Endothelial cell (in vitro differentiated cells): ENCODE measurements at places on chromosomes 5 and 9.

DNA sequence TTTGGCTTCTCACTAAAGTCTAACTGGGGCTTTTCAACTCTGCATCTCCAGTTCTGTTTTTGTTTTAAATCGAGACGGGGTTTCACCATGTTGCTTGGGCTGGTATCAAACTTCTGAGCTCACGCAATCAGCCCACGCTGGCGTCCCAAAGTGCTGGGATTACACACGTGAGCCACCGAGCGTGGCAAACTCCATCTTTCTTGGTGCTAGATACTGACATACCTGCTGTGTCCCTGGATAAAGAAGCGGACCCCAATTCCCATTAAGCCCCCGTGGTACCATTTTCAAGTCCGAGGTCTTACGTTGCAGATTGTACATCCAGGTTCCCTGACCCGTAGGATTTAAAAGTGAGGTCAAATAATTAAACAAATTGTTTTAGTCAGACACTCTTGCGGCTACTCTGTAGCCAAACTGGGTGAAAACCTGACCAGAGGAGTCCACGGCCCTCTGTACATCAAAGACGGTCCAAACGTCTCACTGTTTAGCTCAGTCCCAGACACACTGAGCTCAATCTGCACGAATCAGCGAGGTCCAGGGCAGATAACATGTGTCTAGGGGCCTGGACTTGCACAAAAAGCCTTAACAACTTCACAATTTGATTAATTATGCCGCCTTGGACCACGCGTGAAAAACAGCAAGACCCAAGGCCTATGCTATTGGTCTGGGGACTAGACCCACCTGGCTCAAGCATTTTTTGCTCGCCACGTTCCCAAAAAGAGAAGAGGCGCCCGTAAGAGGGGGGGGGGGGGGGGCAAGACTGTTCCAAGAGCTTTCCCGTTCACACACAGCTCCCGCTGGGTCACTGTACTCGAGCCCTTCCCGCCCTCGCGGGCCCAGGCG is 727 bp upstream of the DNAJA1 start:
- DNase-seq = no peak

DNA sequence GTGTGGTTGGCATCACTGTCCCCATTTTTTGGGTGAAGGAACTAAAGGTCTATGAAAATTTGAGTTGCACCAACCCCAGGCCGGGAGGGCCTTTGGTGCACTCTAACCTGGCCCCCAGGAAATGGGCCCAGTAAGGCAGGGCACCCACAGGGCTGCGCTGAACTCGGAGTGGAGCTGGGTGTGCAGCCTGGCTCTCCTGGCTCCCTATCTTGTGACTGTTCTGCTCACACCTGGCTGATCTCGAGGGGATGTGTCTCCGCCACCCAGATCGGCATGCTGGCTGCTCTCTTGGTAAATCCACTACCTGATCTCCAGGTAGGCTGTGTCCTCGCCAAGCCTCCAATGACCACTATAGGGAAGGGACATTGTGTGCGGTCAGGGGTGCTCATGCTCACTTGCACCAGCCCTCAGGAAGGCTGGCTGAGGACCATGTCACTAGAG is 259.8 kb downstream of the NSG2 start:
- no peak for DNase-seq

GRCh38 chr5:122972877-122973276 is 63.6 kb downstream of the PPIC start:
- no peak for DNase-seq

- no peak for DNase-seq
Observed at GRCh38 chr9:15068261-15068660, 158.0 kb upstream of the FREM1 start.

DNA sequence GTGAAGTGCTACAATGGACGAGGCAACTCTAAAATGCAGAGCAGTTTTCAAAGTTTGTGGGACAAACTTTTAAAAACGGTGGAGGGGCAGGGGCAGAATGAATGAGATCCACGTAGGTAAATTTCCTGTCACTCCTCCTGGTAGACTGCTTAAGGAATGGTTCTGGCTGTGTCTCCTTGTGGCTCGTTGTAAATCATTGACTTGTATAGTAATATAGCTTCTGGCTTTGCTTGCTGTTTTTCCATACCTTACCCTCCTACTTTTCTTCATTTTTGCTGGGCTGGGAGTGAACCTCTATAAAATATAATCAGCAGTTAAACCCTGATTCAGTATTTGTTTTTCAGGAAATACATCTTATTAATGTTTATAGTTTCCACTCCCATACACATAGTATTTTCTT is 235.7 kb downstream of the TUSC1 start:
- DNase-seq = no peak

- DNase-seq = no peak
Observed at GRCh38 chr5:34411470-34412346, 244.4 kb upstream of the RAI14 start.

- DNase-seq = no peak
Observed at GRCh38 chr5:1209896-1210776, 8.7 kb downstream of the SLC6A19 start.

DNA sequence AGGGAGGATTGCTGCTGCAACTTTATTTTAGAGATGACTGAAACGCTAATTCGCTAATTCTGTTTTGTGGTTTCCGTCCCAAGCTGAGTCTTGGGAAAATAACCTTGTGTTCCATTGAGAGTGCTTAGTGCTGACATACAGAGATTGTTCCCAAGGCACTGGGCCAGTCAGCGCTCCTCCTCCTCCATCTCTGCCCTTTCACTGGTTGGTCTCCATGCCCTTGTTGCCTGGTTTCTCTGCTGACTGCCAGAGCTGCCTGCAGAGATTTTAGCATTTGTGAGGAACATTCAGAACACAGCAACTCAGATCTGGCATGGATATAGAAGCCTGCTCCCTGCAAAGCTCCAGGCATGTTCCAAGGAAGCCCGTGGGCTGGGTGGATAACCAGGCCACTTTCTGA is 126.0 kb upstream of the IRX2 start:
- no peak for DNase-seq

- DNase-seq = peak; percentile 94
Observed at GRCh38 chr9:93159601-93160471, 24.1 kb upstream of the WNK2 start.

- DNase-seq = no peak
Observed at GRCh38 chr5:169670769-169671525, 33.9 kb downstream of the DOCK2 start.

GRCh38 chr5:137761566-137761965 is 7.4 kb upstream of the HNRNPA0 start:
- no peak for DNase-seq

- DNase-seq = no peak
Observed at GRCh38 chr5:158877706-158878105, 222.0 kb downstream of the EBF1 start.

DNA sequence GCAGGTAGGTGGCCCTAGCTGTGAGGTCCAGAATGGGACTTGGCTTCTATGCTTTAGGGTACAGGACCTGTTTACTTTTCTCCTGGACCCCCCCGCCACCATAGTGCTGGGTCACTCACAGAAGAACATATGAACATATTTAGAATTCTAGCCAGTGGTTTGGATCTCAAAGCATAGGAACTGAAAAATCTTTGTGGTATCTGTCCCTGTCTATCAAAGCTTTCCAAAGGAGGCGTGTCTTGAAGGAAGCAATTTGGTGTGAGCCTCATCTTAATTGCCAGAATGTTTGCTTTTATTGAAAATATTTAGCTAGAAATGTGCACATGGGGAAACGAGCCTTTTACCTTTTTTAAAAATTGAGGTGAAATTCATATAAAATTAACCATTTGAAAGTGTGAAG is 6.2 kb downstream of the PHF2 start:
- DNase-seq = no peak

- no peak for DNase-seq
Observed at GRCh38 chr9:116420993-116421538, 266.0 kb upstream of the TRIM32 start.

DNA sequence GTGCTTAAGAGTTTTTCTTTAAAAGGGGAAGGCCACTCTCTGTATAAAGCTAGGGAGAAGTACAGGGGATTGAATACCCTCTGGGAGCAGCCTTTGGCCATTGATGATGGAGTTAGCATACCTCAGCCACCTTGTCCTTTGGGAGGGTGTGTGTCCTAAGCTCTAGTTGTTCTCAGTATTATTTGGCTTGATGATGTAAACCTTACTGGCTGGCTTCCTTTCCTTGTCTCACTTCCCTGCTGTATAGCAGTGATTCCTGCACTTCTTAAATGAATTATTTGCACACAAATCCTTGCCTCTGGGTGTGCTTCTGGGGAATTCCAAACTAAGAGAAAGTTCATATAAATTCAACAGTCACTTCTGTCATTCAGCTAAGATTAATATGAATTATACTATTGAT is 234.9 kb upstream of the RIOK2 start:
- no peak for DNase-seq

DNA sequence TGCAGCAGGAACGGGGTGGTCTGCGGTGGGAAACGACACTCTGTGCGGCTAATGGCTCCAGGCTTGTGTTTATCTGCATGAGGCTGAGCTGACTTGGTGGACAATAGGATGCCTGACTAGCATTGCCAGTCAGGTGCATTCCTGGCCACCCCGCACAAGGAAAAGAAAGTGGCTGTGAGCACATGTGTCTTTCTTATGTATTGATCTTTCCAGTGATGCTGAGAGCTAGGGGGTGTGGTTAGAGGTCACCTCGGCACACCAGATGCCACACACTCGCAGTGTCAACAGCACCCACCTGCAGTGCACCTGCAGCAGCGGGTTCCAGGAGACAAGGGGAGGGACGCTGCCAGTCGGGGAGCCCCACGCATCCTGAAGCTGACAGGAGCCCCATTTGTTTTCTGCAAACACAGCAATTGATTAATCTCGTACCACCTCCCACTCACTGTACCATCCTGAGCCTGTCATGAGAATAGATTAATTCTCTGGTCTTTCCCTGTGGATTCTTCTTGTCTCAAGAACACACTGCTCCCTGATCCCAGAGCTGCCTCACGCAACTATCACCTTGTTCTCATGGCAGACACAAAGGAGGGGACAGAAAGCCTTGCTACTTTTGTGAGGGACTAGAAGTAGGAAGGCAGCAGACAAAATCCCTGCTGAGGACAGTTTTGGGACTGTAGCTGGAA is 251.7 kb upstream of the WWC1 start:
- DNase-seq = no peak

DNA sequence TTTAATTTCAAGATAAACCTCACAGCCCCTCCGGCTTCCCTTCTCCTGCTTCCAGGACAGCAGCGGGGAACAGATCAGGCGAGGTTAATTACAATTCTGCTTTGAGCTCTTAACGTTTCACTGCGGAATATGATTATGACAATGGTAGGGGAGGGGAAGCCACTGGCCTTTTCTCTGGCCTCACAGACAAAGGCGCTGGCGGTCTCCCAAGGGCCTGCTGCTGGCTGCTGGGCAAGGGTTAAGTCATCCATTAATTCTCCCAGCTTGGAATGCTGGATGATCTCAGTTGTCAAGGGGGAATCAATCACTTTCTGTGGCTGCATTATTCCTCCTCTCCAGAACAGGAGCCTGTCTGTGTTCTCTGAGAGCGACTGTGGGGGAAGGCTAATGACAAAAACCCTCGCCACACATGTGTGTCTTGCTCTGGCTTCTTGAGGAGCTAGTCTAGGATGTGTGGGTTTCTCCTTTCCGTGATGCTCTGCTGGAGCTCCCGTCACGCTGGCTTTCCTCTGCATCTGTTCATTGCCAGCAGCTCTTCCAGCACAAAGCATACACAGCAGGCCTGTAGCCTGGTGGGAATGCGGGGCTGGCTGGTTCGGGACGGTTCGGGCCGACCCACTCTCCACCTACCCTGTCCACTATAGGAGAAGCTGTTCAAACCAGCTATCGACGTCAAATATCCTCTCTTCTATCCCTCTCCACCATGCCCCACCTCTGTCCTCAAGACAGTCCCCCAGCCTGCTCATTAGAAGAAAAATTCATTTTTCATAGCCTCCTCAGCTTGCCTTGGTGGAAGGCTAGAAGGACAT is 82.8 kb downstream of the DCP2 start:
- no peak for DNase-seq

- DNase-seq = no peak
Observed at GRCh38 chr5:62214701-62215100, 91.3 kb upstream of the KIF2A start.

DNA sequence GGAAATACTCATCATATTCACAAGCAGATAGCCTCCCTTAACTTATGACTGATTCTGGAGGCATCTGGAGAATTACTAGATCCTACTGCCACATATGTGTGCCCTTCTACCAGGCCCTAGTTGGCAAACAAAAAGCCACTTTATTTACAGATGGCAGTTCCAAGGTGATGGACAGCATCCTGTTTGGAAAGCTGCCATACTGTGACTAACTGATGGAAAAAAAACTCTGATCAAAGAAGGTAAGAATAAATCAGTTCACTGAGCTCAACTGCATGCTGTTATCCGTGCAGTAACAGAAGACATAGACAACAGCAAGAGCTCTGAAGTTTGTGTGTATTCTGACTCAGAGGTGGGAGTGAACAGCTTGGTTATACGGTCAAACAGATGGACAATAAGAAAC is 279.8 kb upstream of the POU5F2 start:
- no peak for DNase-seq

DNA sequence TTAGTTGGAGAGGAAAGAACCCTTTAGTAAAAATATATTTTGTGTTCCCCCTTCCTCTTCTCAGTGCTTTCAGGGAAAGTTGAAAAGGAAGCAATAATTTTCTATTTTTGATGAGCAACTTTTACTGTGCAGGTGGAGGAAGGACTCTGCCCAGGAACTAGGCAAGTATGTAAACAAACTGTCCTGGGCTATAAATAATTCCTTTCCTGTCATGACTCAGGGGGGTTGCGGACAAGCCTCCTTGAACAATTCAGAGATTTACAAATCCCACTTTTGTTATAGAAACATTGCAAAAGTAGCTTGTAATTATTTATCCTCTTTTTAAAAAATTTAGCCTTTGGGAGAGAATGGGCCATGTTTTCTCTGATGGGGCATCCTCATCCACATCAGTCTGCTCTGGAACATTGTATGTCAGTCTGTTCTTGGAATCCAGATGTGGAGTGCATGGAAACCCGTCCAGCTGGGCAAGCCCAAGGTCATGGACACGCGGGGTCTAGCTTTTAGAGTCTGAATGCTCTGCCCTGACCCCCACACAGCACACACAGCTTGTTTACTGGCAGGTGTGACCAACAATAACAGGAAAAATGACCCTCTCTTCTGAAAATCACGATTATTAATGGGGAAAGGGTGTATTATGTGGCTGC is 127.6 kb downstream of the GADD45G start:
- no peak for DNase-seq

DNA sequence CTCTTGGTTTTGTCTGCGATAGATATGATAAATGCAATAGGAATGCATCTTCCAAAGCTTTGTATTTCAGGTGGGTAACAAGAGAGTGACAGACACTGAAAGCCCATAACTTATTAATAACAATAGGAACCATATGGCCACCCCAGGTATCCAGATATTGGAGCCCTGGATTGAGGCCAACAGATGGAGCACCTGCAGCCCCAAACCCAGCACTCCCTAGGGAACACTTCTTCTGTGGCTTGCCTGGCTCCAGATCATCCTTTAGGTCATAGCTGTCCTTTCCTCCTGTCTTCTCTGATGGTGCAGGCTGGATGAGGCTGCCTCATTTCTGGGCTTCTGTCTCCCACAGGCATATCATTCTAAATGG is 5.0 kb upstream of the IL3 start:
- DNase-seq = peak; percentile 1
